ENCODE measurements at places on chromosomes 6 and 20.
A peak's percentile ranks its signal among the peaks of the same experiment; 100 is the strongest.

- no peak for DNase-seq
Observed at GRCh38 chr20:16263582-16263981, 309.7 kb downstream of the KIF16B start.

DNA sequence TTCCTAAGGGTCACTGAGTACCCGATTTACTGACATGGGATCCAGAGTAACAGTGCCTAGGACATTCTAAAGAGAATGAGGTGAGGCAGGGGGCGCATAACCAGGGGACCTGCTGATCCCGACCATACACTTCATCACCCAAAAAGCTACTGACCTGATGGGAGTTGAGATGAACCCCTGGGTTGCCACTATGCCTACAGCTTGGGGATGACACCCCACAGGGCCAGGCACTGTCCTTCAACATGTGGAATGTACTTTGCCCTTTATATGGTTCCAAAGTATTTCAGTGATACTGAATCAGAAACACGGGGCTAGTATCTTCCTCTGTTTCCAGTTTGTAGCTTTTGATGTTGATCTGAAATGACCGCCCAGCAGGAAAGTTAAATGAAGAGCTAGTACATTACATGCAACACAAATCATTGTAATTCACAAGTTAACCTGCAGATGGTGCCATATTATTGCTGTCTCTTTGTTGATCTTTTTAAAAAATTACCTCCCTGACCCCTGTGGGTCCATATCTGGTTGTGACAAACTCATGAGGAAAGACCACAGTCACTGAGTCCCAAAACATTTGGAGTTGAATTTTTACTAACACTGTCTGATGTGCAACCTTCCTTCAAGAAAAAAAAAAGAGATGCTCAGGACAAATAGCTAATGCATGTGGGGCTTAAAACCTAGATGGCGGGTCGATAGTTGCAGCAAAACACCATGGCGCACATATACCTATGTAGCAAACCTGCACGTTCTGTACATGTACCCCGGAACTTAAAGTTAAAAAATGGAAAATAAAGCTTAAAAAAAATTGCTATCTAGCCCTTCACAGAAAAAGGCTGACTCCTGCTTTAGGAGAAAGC lies 42.7 kb upstream of the GCNT2 start:
- no peak for DNase-seq

DNA sequence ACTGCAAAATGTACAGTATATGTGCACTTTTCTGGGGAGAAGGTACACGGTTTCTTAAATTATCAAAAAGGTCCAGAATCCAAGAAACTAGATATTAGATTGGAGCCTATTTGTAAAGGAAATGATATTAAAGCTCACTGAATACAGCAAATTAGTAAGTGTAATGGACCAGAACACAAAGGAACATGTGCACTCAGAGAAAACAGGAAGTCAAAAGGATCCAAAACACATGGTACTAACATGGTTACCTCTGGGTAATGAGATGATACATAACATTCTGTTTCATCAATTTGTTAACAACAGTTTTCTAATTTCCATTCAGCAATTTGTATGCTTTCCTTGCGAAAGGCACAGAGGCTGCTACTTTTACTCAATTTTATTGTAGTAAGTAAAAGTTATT lies 18.7 kb downstream of the ZNF322 start:
- no peak for DNase-seq

DNA sequence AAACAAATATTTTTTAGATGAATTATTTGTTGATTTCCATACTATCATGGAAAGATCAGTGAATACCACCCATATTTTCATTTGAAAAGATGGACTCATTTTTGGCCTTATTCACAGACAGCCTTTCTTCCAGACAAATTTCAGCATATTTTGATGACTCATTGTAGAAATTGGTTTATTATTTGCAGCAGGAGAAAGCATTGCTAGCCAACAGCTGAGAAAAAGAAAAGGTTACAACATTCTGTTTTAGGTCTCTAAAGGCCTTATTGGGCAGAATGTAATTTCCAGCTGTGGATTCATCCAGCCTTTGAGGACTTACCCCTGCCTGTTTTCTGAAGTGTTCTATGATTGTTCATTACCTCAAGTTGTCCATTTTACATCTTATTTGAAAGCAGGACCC lies 201.9 kb downstream of the PLCB4 start:
- no peak for DNase-seq

DNA sequence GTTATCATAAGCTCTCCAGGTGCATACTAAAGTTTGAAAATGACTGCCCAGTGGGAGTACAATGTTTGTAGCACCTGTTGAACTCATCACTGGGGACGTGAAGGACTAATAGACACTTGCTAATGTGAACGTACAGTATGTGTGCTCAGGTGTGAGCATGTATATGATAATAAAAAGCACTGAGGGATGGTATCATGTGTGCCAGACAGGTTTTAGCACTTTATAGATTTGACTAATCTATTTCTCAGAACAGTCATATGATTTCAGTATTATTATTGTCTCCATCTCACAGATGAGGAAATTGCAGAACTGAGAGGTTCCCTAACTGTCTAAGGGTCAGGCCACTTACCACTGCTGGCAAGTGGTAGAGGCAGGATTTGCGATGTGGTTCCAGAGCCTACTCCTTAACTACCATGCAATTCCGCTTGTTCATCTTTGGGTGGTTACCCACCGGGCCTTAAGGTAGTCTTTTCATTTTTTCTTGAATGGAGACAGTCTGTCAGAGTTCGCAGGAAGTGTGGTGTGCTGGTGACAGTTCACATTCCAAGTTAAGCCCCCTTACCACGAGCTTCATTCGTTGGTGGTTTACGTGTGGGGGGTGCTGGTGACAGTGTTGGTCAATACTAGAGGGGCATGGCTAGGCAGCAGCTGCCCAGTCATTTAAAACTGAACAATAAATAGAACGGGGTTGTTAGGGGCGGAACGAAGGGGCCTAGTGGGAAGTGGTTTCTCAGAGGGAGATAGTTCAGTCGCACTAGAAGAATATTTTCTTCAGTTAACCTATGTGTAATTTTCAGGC lies 46.8 kb downstream of the RREB1 start:
- DNase-seq: no peak

DNA sequence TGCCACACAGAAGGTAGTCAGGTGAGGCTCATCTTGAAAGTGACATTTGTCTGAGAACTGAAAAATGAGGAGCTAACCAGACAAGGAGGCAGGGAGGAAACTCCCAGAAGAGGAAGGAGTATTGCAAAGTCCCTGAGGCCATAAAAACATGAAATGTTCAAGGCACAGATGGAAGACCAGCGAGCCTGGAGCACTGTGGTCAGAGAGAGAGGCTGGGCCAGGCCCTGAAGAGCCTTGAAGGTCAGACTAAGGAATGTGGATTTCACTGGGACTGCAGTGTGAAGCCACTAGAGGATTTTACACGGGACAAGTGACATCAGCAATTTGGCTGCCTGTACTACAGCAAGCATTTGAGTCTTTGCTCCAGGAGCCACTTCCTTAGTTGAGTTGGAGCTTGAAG lies 21.1 kb upstream of the TMEM181 start:
- DNase-seq: no peak

DNA sequence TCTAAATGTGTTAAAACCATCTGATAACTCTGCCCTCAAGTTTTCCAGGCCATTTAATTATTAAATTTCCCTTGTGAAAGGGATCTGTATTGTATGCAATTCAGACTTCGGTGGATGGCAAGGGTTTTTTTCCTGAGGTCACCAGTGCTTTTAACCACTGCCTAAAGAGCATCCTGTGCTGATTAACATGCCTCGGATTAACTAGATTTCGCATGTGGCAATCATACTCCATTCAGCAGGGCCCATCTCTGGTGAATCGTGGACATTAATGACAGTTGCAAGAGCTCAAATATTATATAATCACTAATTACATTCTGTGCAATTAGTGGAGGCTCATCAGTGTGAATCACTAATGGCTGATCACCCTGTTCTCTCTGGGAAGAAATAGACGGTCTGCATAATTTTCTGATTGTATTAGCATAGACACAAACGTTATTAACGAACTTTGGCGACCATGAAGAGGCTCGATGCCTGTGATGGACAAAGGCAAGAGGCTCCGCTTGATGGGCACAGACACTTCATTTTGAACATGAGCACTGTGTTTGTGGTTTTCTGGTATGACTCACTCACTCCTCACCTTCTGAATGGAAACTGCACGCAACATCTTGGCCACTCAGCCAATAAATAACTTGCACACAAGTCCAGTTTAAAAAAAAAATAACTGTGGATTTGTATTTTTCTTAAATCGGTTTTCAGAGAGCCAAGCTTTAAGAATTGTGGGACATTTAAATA lies 31.4 kb downstream of the LINC00237 start:
- no peak for DNase-seq

DNA sequence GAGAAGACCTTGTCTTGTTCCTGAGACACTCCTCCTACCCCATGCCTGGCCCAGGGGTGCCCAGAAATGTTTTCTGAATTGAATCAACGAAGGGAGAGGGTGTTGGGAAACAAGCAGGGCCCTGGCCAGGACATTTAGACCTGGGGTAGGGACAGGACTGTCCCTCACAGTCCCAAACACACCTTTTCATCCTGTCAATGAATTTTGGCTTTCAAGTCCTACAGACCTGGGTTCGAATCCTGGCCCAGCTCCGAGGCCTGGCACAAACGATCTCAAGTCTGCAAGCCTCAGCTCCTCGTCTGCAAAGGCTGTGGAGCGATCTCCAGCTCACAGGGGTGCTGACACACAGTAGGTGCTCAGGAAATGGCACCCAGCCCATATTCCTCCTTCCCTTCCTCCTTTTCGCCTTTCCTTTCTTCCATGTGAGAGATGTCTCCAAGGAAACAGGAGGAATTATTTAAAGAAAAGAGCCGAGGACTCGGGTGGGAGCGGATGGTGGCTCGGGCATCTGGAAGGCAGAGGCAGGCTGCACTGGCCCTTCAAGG lies 7.3 kb upstream of the DLGAP4 start:
- no peak for DNase-seq

DNA sequence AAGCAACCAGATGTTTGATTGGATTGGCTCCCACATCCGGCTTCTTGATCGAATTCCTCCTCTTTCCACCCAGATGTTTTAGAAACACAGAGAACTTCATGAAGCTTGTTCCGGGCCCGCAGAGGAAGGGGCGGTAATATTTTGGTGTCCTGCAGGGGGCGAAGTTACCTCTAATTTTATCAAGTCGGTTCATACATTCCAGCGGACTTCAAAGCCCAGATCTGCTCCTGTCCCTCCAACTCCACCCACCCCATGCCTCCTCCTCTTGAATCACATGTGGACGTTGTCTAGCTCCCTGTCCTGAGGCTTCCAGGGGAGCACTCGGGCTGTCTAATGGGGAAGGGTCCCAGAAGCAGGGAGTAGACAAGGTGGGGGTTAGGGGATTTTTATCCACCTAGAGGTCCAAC lies 2.9 kb upstream of the BMP6 start:
- DNase-seq: no peak

- no peak for DNase-seq
Observed at GRCh38 chr6:169082817-169083507, 170.7 kb downstream of the THBS2 start.

DNA sequence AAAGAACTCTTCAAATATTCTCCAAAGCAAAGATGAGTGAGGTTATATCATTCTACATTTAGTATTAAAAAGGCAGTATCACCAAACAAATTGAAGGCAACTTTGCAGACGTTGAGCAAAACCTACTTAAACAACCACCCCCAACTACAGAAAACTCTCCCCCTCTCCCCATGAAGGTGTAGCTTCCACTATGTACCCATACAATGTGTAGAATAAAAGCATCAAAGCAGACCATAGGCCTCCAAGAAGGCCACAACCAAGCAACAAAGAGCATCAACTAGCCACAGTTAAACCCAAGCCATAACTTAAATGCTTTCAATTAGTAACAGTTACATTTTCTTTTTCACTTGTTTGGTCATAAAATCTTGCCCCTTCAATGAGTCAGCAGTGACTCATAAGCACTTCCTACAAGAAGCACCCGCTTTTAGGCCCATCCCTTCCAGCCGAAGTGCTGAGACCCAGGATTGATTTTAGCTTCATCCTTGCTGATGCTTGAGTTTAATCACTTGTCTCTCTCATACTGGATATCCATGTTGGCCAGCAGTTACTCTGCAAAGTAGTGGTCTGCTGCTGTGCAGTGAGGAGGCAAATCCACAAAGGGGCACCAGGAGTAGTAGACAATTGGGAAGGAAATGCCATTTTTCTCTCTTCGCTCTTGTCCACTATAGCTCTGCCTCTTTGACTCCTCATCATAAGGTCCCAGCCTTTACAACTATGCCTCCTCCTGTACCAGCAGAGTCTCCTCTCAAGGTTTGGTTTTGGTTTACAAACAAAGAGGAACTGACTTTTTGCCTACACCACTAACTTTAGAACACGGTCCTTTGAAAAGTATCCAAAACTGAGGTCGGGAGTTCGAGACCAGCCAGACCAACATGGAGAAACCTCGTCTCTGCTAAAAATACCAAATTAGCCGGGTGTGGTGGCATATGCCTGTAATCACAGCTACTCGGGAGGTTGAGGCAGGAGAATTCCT lies 8.4 kb upstream of the NUP153 start:
- DNase-seq: no peak

- DNase-seq: peak; percentile 22
Observed at GRCh38 chr6:89984926-89985750, 90.9 kb downstream of the GJA10 start.

DNA sequence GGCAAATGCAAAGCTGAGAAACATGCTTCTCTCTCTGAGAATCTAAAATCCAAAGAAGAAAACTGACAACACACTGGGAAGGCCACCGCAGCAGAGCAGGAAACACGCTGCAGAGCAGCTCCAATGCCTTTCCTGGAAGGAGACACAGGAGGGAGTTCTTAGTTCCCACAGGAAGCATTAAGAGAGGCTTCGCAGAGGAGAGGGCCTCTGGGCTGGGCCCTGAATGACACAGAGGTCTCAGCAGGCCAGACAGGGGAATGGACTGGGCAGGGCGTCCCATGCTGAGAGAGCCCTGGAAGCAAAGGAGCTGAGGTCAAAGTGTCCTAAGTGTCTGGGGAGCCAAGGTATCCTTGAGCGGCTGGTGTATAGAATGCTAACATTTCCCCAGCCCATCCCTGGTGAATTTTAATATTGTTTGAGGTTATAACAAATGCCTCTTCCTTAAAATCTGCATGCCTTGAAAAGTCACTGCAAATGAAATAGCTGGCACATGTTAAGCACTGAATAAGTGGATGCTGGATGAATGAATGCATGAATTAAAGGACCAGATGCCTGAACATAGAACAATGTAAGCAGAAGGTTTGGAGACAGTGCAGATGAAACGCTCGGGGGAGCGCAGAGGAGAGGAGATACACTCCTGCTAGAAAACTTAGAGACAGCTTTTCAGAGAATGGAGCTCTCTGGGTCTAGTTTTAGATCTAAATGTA lies 110.0 kb upstream of the SYNDIG1 start:
- DNase-seq: no peak

GRCh38 chr6:106849676-106850332 lies 124.7 kb downstream of the CD24 start:
- no peak for DNase-seq

GRCh38 chr20:18909254-18909653 lies 95.7 kb downstream of the SCP2D1 start:
- DNase-seq: no peak

- no peak for DNase-seq
Observed at GRCh38 chr6:27883136-27883535, 29.1 kb downstream of the OR2B2 start.

- no peak for DNase-seq
Observed at GRCh38 chr6:42333612-42334011, 116.0 kb upstream of the MRPS10 start.

GRCh38 chr20:20003031-20003954 lies 13.9 kb upstream of the NAA20 start:
- DNase-seq: peak; percentile 42
